ENCODE measurements at places on chromosomes 7 and 10.
A peak's percentile ranks its signal among the peaks of the same experiment; 100 is the strongest.

DNA sequence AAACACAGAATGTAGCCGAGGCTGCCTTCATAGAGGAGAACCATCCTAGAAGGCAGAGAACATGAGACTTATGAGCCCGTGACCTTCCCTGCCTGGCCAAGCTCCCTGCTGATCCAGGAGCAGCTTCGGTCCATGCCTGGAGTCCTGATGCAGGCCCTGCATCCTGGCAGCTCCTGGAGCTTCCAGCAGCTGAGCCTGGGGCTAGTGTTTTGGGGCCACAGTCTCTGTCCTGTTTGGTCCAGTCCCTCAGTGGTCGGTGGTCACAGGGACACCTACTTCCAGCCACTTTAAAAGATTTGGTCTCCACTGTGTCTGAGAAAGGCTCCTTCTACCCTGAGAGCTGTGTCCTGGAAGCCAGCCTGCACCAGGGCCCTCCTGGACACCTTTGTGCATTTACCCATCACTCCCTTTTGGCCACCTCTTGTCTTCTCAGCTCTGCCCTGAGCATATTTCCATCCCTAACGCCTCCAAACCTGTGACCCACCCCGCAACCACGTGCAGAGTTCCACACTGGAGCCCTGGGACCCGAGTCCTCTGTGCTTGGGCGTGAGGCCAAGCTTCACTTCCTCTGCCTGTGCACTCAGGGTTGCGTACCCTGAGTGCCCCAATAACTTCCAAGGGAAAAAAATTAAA is 315.2 kb upstream of the ZNF32 start:
- DNase-seq, result no peak

- no peak for DNase-seq
These were observed 641.5 kb upstream of the SORCS1 start for GRCh38 chr10:107806026-107806425.

DNA sequence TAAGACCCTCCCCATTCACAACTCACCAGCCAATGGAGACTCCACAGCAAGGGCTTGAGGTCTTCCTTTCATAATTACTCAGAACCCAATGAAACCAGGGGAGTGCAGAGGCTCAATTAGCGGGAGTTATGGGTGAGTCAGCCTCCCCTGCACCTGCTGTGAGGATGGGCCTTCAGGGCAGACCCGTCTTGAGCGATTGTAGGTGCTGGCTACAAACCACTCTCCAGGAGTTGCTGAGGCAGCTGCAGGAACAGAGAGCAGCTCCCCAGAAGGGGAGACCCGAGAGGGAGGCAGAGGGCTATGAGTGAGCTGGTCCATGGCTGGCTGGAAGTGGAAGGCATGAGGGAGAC is 58.5 kb upstream of the SORCS3 start:
- no peak for DNase-seq

- DNase-seq, result no peak
These were observed 230.3 kb upstream of the MDFIC start for GRCh38 chr7:114691605-114692004.

GRCh38 chr10:71087622-71088021 is 124.7 kb upstream of the UNC5B start:
- peak; percentile 0 for DNase-seq

DNA sequence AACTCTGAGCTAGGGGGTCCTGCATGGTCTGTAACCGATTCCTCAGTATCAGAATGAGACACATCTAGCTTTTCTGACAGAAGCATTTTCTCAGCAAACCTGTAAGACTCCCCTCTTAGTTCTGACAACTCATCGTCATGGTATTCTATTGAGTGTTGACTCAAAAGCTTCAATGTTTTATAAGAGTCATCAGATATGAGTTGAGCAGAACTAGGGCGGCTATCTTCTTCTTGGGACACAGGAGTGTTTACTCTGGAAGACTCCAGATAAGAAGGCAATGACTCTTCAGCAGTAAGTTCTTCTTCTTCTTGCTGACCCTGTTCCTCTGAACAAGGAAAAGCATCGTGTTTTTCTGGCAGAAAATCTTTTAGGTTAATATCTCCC is 167.0 kb upstream of the CCDC6 start:
- no peak for DNase-seq

DNA sequence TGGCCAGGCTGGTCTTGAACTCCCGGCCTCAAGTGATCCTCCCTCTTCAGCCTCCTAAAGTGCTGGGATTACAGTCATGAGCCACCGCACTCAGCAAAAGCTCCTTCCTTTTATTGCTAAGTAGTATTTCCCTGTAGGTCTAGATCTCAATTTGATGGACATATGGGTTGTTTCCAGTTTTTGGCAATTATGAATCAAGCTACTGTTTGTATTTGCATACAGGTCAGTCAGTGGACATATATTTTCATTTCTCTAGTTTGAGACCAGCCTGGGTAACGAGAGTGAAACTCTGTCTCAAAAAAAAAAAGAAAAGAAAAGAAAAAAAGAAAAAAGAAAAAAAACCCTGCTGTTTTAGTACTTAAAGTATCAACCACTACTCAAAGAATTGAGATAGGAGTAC is 6.4 kb upstream of the PRKRIP1 start:
- no peak for DNase-seq

DNA sequence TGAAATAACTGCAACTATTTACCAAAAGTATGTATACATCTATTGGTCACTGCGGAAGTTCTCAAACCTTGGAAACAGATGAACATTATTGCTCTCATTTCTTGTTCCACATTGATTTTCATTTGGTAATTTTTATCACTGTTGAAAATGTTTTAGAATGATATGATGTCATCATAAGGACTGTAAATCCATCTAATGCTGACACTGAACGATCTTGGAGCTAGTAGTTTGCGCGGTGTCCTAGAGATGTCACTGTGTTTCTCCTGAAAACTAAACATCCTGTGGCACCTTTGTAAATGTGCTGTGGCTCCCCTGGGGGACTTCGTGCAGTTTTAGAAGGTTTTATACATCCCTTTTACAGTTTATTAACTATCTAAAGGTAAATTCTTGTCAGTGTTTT is 73.5 kb downstream of the DNAJB9 start:
- DNase-seq, result no peak

DNA sequence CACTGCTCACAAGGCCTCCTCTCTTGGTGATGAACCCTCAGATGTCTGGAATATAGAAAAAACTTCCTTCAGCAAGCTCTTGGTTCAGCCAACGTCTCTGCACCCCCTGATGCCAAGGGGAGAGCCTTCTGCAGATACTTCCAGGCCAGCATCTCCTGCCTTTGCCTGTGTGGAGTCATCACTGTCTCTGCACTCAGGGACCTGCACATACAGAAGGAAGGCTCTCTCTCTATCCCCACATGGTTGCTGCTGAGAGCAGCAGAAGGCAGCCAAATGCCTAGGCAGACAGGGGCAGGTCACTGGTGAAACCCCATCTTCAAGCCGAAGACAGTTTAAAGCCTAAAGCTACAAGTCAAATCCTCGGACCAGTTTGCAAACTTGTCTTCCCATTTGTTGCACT is 137.6 kb downstream of the WDR11 start:
- no peak for DNase-seq

- no peak for DNase-seq
These were observed 9.3 kb downstream of the ADAP1 start for GRCh38 chr7:945147-945555.

GRCh38 chr7:103379270-103379975 is 32.0 kb downstream of the PSMC2 start:
- DNase-seq, result no peak

DNA sequence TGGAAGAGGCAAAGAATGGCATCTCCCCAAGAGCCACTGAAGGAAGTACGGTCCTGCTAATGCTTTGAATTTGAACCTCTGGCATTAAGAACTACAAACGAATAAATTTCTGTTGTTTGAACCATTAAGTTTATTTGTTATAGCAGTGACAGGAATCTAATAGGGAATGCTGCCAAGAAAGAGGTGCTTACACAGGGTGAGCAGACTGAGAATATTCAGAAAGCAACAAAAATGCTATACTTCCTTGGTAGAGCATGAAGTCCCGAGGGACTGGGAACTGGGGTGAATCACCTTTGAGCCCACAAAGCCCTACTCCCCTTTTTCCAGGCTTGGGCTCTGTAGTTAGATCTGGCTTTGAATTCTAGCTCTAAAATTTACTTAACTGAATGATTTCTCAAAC is 45.0 kb downstream of the PANK1 start:
- no peak for DNase-seq

GRCh38 chr7:108181073-108181985 is 51.2 kb upstream of the LAMB4 start:
- DNase-seq, result no peak

DNA sequence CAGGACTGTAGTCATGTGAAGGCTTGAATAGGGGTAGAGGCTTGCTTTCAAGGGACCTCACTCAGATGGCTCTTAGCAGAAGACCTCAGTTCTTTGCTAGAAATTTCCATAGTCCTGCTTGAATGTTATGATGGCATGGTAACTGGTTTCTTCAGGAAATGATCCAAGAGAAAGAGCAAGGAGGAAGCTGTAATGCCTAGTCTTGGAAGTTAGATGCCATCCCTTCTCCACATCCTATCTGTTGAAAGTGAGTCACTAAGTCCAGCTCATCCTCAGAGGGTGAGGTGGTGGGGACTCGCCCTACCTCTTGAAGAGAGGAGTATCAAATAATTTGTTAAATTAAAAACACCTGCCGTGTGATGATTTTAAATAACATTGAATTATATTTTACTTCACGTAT is 4.6 kb downstream of the MGAM start:
- no peak for DNase-seq

GRCh38 chr10:112634096-112634830 is 187.2 kb downstream of the VTI1A start:
- no peak for DNase-seq

DNA sequence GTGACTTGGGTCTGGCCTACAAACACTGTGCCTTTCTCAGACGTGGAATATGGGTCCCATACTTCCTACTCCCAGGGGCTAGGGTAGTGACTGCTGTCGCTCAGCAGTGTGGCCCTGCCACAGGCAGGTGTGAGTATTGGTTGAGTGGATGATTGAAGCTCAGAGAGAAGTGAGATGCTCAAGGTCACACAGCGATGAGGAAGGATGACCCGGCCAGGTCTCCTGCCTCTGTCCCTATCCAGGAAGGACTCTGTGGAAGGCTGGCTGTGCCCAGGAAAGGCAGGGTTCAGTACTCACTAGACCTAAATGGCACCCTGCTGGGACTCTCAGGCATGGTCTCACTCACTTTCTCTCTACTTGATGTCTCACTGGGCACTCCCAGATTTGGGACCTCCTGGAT is 2.8 kb downstream of the PRF1 start:
- DNase-seq, result no peak

DNA sequence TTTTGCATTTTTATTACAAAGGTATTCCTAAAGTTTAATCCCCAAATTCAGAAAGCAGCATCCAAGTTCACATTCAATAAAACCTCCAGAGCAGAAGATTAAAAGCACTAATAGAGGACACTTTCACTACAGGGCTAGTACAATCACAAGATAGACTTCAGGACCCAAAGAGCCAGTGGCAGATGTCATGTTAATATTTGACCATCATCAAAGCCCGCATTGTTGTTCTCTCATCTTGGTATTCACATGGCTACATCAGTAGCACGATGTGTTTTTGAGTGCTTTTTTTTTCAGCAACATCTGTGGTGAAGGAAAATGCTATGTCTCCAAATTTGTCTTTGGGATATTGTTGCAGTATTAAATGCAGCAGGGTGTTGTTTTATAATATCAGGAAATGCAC is 134.3 kb downstream of the ARL4A start:
- no peak for DNase-seq

GRCh38 chr10:4108693-4109092 is 323.7 kb upstream of the KLF6 start:
- DNase-seq, result no peak

DNA sequence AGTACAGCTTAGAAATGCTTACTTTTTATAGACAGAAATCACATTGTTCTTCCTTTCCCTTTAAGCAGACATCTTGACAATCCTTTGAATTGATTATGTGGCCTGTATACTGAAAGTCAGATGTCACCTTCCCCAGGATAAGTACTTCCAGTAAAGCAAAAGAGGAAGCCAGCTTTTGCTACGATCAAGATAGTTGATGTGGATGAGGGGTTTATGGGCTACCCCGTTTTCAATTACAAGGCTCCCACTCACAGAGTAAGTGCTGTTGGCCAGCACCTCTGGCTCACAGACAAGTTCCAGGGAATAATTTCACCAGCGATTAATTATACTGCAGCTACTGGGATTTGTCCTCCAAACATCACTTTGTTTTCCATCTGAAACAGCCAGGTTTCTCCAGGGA is 95.1 kb upstream of the SAMD8 start:
- DNase-seq, result no peak

- DNase-seq, result peak; percentile 49
These were observed 183.0 kb upstream of the ANK3 start for GRCh38 chr10:60572511-60573194.

- DNase-seq, result no peak
These were observed 20.6 kb upstream of the ARHGAP12 start for GRCh38 chr10:31949266-31949665.

- DNase-seq, result no peak
These were observed 702.8 kb downstream of the PARD3 start for GRCh38 chr10:34112171-34112782.

All from stimulated activated CD4-positive, alpha-beta T cell treated with anti-CD3 and anti-CD28 coated beads, Interleukin-4, amount 100 ng/mL, for 24 hours (primary cell).